ENCODE measurements at places on chromosomes 5 and 9. TPM values are rescaled to one million over a fixed set of nuclear protein-coding genes. Genes with fewer than 3 reads are reported as not detected.

DNA sequence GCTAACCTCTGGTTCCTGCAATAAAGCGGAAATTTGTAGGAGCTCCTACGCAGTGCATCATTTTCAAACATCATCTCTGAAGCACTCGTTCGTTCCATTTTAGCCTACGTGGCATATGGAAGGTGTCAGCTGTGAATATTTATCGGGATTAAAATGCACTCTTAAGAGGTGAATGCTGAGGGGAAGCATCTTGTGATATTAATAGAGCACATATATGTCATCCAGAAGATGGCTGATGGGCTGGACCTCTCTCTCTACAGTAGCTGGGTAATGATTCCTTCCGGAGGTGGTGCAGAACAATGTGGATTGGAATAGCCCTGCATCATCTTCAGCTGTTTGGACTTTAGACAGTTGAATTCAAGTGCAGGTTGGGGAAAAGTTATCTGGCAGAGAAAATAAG, 478.7 kb downstream of the DMAC1 start:
- no peak for DNase-seq

- DNase-seq = no peak
Measured at GRCh38 chr5:1661311-1661710, 137.6 kb upstream of the LPCAT1 start.

GRCh38 chr5:154218786-154219185, 28.3 kb downstream of the GALNT10 start:
- no peak for DNase-seq

Gene GMCL2
- total RNA-seq = not detected

DNA sequence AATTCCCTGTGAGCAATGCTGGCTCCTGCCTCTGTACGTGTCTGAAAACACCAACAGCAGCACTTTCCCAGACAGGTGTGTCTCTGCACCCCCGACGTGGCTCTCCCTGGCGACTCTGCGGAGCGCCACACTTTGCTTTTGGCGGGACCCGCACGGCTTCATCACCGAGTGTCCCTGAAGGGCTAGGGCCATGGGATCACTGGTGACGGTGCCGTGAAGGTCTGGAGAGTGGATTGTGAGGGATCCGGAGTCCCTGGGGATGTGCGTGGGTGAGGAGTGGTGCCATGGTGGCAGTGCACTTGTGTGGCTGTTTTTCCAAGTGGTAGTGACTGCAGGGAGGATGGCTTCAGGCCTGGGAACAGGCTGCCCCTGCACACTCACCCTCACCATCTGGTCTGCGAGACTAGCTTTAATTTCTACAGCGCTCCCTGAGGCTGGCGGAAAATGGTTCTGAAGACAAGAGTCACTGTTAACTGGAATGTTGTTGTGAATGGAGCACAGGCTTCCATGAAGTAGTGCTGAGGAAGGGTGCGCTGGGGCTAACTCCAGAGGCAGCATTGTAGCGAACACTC, 3.2 kb downstream of the NKD2 start:
- no peak for DNase-seq

DNA sequence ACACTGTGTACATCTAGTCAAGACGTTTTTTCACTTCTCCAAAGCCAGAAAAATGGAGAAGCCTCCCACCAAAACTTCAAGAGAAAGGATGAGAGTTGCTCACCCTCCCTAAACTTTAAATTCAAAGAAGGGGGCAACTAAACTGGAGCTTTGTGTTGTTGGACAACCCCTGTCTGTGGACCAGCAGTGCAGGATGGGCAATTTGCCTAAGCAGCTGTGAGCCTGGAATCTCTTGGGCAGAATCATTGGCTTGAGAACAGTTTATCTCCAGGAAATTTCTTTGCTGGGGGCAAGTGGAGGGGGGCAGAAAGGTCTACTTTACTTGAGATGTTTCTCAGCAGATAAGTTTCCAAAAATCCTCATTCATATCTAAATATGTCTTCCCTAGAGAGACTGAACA, 151.8 kb downstream of the MUSK start:
- DNase-seq = no peak

GRCh38 chr5:155783246-155783645, 543.7 kb upstream of the SGCD start:
- no peak for DNase-seq

- no peak for DNase-seq
Measured at GRCh38 chr5:132479111-132479951, 11.2 kb downstream of the IRF1 start.

GRCh38 chr5:96566833-96567587, 95.2 kb upstream of the CAST start:
- DNase-seq = no peak

GRCh38 chr5:83007755-83008154, 69.4 kb downstream of the TMEM167A start:
- no peak for DNase-seq

- no peak for DNase-seq
Measured at GRCh38 chr5:171953860-171954701, 52.4 kb downstream of the FBXW11 start.

DNA sequence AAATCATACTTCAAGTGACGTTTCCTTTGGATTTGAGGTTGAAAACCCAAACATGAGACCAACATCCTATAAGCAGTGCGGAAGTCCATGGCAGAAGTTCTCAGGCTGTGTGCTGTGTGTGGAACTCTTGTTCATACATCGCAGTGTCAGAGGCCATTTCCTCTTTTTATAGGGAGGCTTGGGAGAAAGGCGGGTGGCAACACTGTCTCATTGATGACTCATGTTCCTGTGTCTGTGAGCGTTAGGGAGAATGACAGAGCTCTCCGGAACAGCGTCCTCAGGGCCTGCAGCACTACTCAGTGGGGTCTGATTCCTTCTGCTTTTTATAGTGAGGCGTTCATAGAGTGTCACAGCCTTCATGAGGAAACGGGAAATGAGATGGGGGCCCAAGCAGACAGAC, 98.8 kb upstream of the BASP1 start:
- peak; percentile 60 for DNase-seq

Gene FRMPD1
- total RNA-seq = 0.09 TPM

Gene IFNA10
- not detected for total RNA-seq

- no peak for DNase-seq
Measured at GRCh38 chr5:14724633-14725032, 60.1 kb downstream of the OTULIN start.

GRCh38 chr5:168140241-168140640, 151.2 kb upstream of the WWC1 start:
- DNase-seq = no peak

- DNase-seq = no peak
Measured at GRCh38 chr5:75706016-75706415, 11.2 kb downstream of the POC5 start.

Gene CCDC183
- total RNA-seq = 4.0 TPM

- DNase-seq = no peak
Measured at GRCh38 chr5:100731768-100732167, 171.3 kb downstream of the ST8SIA4 start.

Gene SLC35A4
- 93.8 TPM for total RNA-seq

DNA sequence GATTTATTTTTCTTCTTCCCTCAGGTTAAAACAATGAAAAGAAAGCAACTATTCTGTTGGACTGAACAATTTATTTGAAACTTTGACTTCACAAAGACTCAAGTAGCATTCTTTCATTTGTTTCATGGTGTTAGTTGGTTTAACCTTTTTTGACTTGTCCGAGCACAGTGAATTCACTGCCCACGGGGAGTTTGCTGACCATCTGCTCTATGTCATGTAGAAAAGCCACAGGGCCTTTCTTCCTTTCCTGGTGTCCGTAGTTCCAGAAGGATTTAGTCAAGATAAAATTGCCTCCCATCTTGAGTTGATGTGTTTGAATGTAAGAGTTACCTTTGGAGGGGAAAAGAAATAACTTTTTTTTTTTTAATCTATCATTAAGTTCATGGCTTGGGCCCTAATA, 55.1 kb upstream of the ZNF608 start:
- DNase-seq = no peak

DNA sequence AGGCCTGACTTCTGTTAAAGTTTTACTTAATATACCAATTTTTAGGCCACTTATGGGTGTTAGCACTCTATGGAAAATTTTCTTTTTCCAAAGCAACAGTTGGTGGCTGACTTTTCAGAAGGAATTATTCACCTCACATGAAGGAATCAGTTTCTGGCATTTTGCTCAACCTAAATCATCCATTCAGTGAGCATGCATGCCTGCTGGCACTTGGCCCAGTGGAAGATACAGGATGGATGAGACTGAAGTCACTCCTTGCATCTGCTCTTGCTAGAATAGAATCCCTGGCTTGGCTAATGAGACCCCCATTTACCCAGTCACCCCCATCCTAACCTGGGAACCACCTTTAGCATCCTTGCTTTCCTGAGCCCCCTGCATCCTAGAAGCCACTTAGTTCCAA, 131.7 kb downstream of the WDR41 start:
- no peak for DNase-seq

Gene NSG2
- 8.7 TPM for total RNA-seq

Gene ICE1
- 16.9 TPM for total RNA-seq

All from mucosa of descending colon (tissue), 3 donors.